ENCODE measurements at places on chromosomes 13 and 19.

GRCh38 chr19:13831537-13832467, 36.6 kb downstream of the ZSWIM4 start:
- no peak for DNase-seq
- no peak overlapping the region for H3K27ac ChIP-seq
- peaks cover 19% of the 10 kb centered on the region for H3K4me1 ChIP-seq
- no peak overlapping the region for H3K4me3 ChIP-seq
- no peaks in the 10 kb centered on the region for H3K27me3 ChIP-seq
- H3K36me3 ChIP-seq = peaks cover 4% of the 10 kb centered on the region

DNA sequence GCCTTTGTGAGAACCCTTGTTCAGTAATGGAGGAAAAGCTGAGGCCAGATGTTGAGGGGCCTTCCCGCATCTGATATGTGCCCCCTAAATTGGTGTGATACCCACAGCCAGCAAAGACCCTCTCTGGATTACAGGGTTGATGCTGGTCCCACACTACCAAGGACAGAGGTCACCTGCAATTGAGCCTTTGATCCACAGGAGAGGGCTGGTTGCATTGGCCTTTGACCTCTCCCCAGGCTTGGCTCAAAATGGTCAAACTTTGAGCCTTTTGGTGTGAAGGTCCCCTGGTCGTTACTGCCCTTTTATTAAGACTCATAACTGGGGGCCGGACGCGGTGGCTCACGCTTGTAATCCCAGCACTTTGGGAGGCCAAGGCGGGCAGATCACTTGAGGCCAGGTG, 8.4 kb upstream of the MRPL4 start:
- DNase-seq = no peak
- no peaks in the 10 kb centered on the region for H3K36me3 ChIP-seq
- peaks cover 21% of the 10 kb centered on the region for H3K4me1 ChIP-seq
- no peak overlapping the region for H3K4me3 ChIP-seq

DNA sequence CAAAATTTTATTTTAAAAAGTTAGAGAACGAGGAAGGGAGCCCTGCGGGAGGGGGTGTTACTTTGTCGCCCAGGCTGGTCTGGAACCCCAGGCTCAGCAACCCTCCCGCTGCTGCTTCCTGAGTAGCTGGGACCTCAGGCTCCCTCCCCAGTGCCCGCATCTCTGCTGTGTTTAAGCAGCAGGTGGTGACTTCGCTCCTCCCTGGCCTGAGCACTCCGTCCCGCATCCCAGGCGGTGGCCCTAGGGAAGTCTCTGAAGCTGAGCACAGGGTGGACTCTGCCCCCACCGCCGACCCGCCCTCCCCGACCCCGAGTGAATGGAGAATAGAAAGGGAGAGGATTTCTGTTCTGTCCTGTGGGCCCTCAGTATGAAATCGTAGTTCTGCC, 30.5 kb downstream of the ZNF701 start:
- H3K36me3 ChIP-seq = peaks cover 18% of the 10 kb centered on the region
- H3K27me3 ChIP-seq = no peaks in the 10 kb centered on the region
- H3K27ac ChIP-seq = no peak overlapping the region
- H3K4me3 ChIP-seq = peak overlapping the region; percentile 92
- peaks cover 12% of the 10 kb centered on the region for H3K4me1 ChIP-seq

GRCh38 chr19:1262623-1263123, 6.5 kb upstream of the CIRBP start:
- no peak for DNase-seq
- peaks cover 4% of the 10 kb centered on the region for H3K36me3 ChIP-seq
- H3K4me3 ChIP-seq = peak overlapping the region; percentile 92
- peaks cover 44% of the 10 kb centered on the region for H3K4me1 ChIP-seq

- H3K4me3 ChIP-seq = no peak overlapping the region
- H3K4me1 ChIP-seq = no peaks in the 10 kb centered on the region
- no peak for DNase-seq
- no peaks in the 10 kb centered on the region for H3K36me3 ChIP-seq
- H3K27me3 ChIP-seq = no peaks in the 10 kb centered on the region
- H3K27ac ChIP-seq = no peak overlapping the region
These were observed 766.4 kb downstream of the GPC5 start for GRCh38 chr13:92164822-92165221.

- no peaks in the 10 kb centered on the region for H3K36me3 ChIP-seq
- H3K4me3 ChIP-seq = no peak overlapping the region
- DNase-seq = no peak
- no peak overlapping the region for H3K27ac ChIP-seq
These were observed 117.7 kb upstream of the CACNA1A start for GRCh38 chr19:13623716-13624710.

DNA sequence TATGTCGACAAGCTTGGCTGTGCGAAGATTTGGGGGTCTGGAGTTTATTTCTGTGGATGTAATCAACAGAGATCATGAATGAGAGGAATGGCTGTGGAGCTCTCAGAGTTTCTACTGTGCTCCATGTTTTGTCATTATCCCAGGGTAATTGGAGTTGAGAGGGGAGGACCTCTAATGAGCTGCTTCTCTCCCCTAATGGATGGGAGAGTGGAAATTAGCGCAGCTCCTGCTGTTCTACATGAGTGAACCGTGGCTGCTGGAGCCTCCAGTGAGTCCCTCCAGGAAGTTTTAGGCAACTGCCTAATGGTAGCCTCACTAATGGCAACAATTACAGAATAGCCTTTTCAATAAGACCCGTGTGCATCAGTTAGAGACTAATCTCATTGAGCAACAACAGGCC, 31.3 kb upstream of the FGF9 start:
- peaks cover 3% of the 10 kb centered on the region for H3K27me3 ChIP-seq
- DNase-seq = no peak
- H3K36me3 ChIP-seq = peaks cover 1% of the 10 kb centered on the region
- no peak overlapping the region for H3K27ac ChIP-seq

- DNase-seq = no peak
- H3K4me3 ChIP-seq = no peak overlapping the region
- H3K4me1 ChIP-seq = no peaks in the 10 kb centered on the region
- H3K27ac ChIP-seq = no peak overlapping the region
- H3K27me3 ChIP-seq = no peaks in the 10 kb centered on the region
- H3K36me3 ChIP-seq = no peaks in the 10 kb centered on the region
These were observed 213.3 kb downstream of the MZT1 start for GRCh38 chr13:72514146-72514545.

GRCh38 chr13:113013878-113014751, 45.1 kb downstream of the MCF2L start:
- H3K4me3 ChIP-seq = no peak overlapping the region
- peaks cover 4% of the 10 kb centered on the region for H3K4me1 ChIP-seq
- H3K36me3 ChIP-seq = peaks cover 6% of the 10 kb centered on the region

GRCh38 chr13:32501064-32501463, 37.5 kb downstream of the N4BP2L2 start:
- H3K4me3 ChIP-seq = no peak overlapping the region
- no peaks in the 10 kb centered on the region for H3K27me3 ChIP-seq

DNA sequence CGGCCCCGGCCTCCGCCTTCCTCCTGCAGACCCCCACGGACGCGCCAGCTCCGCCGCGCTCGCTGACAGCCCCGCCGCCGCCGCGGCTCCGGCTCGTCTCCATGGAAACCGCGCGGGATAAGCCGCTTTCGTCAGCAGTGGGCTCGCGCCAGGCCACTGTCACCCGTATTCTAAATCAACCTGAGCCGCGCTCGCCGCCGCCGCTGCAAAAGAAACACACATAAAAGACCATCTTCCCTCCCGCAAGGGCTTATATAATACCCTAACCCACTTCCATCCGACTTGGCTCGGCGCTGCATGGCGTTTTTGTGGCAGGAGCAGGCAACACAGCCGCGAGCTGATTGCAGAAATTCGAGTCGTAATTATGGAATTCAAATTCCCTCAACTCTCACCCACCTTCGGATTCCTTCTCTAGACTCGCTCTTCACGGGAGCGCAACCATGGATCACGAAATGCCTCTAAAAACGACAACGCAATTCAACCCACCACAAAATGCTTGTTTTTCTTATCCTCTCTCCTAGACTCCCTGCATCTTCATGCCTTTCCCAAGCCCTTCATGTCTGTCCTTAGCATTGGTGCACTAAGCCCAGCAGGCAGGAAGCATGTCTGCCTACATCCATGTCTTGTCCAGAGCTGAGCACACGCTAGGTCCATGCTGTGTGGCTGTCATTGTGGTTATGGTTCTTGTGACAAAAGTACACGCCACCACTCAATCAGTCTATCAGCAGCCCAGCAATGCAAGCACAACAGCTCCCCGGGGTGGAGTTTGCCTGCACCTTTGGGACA, at the start of gene AMER2:
TSS of gene AMER2 (minus strand) at position 772 of the 786 bp plus-strand sequence. CDS start at position 103, 669 bp downstream.
- peaks cover 10% of the 10 kb centered on the region for H3K4me1 ChIP-seq
- H3K4me3 ChIP-seq = peak within 1 kb of the TSS; percentile 75
- H3K36me3 ChIP-seq = peaks cover 2% of the 10 kb centered on the region
- H3K27me3 ChIP-seq = peaks cover 39% of the 10 kb centered on the region
- DNase-seq = peak; percentile 25

- no peak for DNase-seq
- H3K4me1 ChIP-seq = no peaks in the 10 kb centered on the region
- H3K27ac ChIP-seq = no peak overlapping the region
- H3K27me3 ChIP-seq = no peaks in the 10 kb centered on the region
- no peaks in the 10 kb centered on the region for H3K36me3 ChIP-seq
These were observed 301.6 kb downstream of the SLITRK6 start for GRCh38 chr13:85497652-85498051.

- no peak overlapping the region for H3K27ac ChIP-seq
- no peaks in the 10 kb centered on the region for H3K36me3 ChIP-seq
- H3K27me3 ChIP-seq = no peaks in the 10 kb centered on the region
- H3K4me1 ChIP-seq = no peaks in the 10 kb centered on the region
- no peak for DNase-seq
These were observed 1109.0 kb downstream of the UQCRFS1 start for GRCh38 chr19:28103921-28104320.

DNA sequence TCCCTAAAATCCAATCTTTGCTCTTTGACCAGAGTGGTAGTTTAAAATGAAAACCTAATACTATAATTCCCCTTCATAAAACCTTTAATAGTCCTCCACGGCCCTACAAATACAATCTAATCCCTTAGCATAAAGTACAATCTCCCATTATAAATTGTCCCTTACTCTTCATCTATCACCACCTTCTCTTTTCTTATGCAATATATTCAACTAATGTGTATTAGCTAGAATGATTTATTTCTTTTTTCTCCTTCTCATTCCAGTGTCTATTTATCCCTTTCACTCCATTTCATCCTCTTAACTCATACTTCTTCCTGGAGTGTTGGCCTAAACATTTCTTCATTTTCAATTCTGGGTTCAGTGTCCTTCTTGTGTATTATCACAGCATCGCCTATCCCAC, 872.1 kb upstream of the PCDH20 start:
- H3K4me1 ChIP-seq = no peaks in the 10 kb centered on the region
- no peak for DNase-seq
- no peak overlapping the region for H3K27ac ChIP-seq
- no peak overlapping the region for H3K4me3 ChIP-seq
- no peaks in the 10 kb centered on the region for H3K27me3 ChIP-seq

- no peak overlapping the region for H3K4me3 ChIP-seq
- no peaks in the 10 kb centered on the region for H3K36me3 ChIP-seq
- no peaks in the 10 kb centered on the region for H3K4me1 ChIP-seq
- no peak overlapping the region for H3K27ac ChIP-seq
- H3K27me3 ChIP-seq = no peaks in the 10 kb centered on the region
These were observed 414.2 kb upstream of the MIR17HG start for GRCh38 chr13:90933097-90933826.

DNA sequence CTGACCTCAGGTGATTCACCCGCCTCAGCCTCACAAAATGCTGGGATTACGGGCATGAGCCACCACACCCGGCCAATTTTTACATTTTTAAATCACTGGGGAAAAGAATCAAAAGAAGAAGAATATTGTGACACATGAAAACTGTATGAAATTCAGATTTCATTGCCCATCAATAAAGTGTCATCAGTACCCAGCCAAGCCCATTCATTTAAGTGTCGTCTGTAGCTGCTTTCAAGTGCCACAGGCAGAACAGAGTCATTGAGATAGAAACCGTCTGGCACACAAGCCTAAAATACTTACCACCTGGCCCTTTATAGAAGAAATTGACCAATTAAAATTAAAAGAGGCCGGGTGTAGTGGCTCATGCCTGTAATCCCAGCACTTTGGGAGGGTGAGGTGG, 15.3 kb downstream of the COLGALT1 start:
- H3K4me1 ChIP-seq = no peaks in the 10 kb centered on the region
- peaks cover 19% of the 10 kb centered on the region for H3K36me3 ChIP-seq
- H3K27ac ChIP-seq = no peak overlapping the region
- no peak for DNase-seq
- no peak overlapping the region for H3K4me3 ChIP-seq
- H3K27me3 ChIP-seq = no peaks in the 10 kb centered on the region

- no peaks in the 10 kb centered on the region for H3K27me3 ChIP-seq
- H3K4me1 ChIP-seq = no peaks in the 10 kb centered on the region
- no peak overlapping the region for H3K27ac ChIP-seq
- no peak overlapping the region for H3K4me3 ChIP-seq
- peaks cover 30% of the 10 kb centered on the region for H3K36me3 ChIP-seq
These were observed 233.9 kb downstream of the ABCC4 start for GRCh38 chr13:95067303-95067702.

GRCh38 chr19:51637362-51637978, 7.3 kb upstream of the SIGLEC5 start:
- H3K27me3 ChIP-seq = no peaks in the 10 kb centered on the region
- no peak for DNase-seq
- H3K4me1 ChIP-seq = peaks cover 18% of the 10 kb centered on the region
- H3K36me3 ChIP-seq = peaks cover 14% of the 10 kb centered on the region

- peaks cover 31% of the 10 kb centered on the region for H3K36me3 ChIP-seq
- H3K4me3 ChIP-seq = peak overlapping the region; percentile 94
- no peaks in the 10 kb centered on the region for H3K27me3 ChIP-seq
- DNase-seq = no peak
- H3K4me1 ChIP-seq = peaks cover 40% of the 10 kb centered on the region
These were observed 2.3 kb downstream of the DDX39A start for GRCh38 chr19:14416817-14417231.

DNA sequence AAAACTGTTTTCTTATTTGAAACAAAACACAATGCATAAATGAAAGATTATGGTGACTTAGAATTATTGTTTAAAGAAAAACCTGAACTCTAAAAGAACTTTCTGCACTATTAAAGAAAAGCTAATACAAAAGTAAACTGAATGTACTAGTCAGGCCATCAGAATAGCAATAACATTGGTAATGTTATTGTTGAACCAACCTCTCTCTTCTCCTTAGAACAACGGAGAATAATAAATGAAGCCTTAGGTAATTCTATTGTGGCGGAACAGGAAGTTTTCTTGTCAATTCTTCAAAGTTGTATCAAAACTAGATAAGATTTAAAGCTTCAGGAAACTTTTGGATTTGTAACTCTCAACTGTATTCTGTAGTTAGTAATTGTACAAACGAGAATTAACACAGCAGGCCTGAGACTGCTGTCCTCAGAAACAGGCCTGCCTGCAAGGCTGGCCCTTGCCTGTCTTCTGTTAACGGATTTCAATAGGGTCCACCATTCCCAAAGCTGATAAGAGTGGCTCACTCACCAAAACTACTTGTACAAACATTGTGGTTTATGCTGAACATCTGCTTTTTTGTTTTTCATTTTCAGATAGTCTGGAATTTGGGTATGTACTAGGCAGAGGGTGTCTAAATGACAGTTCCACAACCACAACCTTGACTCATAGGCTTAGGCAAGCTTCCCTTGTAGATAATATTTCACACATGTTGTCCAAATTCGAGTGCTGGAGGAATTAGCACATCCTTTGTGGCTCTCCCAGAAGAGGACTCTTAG, 825.8 kb downstream of the GPC5 start:
- H3K27me3 ChIP-seq = no peaks in the 10 kb centered on the region
- no peak overlapping the region for H3K27ac ChIP-seq
- no peak for DNase-seq
- no peak overlapping the region for H3K4me3 ChIP-seq
- H3K4me1 ChIP-seq = no peaks in the 10 kb centered on the region

GRCh38 chr13:75869981-75870380, 233.9 kb downstream of the LMO7 start:
- no peak overlapping the region for H3K27ac ChIP-seq
- H3K4me1 ChIP-seq = no peaks in the 10 kb centered on the region
- no peak overlapping the region for H3K4me3 ChIP-seq
- H3K27me3 ChIP-seq = peaks cover 15% of the 10 kb centered on the region
